GM12864 (cell line): ENCODE measurements at places on chromosomes 1 and 21.

DNA sequence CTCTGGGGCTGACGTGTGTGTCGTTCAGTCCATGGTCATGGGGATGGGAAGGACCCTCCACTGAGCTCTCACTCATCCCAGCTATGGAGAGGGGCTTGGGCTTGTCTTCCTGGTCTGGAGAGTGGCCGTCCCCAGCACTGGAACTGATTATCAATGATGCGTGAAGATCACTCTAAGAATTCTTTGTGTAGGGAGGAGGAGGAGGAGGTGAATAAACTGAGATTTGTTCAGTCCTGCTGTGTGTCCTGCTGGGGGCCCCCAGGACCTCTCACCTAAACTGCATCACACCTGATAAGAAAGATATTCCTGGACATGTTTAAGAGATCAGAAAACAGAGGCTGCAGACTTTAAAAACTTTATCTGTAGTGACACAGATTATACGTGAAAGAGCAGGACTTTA lies 21.2 kb downstream of the RHOU start:
- DNase-seq = no peak

- DNase-seq = no peak
Measured at GRCh38 chr21:17370916-17371315, 141.9 kb upstream of the CXADR start.

- no peak for DNase-seq
Measured at GRCh38 chr1:195481293-195481692, 1126.9 kb downstream of the KCNT2 start.

- DNase-seq = no peak
Measured at GRCh38 chr1:107788206-107789202, 176.5 kb downstream of the VAV3 start.

DNA sequence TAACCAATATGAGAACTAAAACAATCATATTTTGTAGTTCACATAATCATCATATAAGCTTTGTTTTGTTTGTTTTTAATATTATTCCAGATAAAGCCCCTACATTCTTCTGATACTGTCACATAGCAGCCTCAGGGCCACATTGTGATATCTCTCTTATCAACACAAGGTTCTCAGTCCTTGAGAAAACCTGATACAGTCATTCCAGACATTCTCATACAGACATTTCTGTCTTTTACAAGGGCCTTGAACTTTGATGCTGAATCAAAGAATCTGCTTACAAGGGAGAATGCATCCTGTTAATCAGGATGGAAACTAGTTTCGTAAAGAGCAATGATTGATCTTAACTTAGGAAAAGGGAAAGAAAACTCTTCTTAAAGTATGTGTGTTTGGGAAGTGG lies 12.7 kb upstream of the VCAM1 start:
- no peak for DNase-seq

- peak; percentile 80 for DNase-seq
Measured at GRCh38 chr1:9787702-9788101, 36.1 kb downstream of the CLSTN1 start.

- DNase-seq = peak; percentile 13
Measured at GRCh38 chr1:6864166-6864565, 78.9 kb downstream of the CAMTA1 start.

DNA sequence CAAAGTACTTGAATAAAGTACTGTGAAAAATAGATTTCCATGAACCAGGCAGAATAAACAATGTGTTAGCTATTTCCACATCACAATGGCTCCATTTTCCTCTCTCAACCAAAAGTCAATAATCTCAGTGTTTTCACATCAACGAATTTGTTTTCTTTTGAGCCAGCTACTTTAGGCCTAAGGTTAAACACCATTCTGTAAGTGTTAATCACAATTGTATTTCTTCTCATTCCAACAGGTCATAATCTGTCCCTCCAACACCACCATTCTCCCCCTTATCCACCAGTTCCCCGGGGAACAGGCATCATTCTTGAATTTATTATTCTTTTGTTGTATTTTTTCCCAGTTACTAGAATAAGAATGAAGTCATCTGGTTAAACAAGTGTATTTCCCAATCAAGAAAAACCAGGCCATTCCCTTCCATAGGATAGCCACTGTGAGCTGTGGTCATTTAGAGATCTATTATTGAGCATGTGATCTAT lies 66.2 kb upstream of the PALMD start:
- DNase-seq = no peak

DNA sequence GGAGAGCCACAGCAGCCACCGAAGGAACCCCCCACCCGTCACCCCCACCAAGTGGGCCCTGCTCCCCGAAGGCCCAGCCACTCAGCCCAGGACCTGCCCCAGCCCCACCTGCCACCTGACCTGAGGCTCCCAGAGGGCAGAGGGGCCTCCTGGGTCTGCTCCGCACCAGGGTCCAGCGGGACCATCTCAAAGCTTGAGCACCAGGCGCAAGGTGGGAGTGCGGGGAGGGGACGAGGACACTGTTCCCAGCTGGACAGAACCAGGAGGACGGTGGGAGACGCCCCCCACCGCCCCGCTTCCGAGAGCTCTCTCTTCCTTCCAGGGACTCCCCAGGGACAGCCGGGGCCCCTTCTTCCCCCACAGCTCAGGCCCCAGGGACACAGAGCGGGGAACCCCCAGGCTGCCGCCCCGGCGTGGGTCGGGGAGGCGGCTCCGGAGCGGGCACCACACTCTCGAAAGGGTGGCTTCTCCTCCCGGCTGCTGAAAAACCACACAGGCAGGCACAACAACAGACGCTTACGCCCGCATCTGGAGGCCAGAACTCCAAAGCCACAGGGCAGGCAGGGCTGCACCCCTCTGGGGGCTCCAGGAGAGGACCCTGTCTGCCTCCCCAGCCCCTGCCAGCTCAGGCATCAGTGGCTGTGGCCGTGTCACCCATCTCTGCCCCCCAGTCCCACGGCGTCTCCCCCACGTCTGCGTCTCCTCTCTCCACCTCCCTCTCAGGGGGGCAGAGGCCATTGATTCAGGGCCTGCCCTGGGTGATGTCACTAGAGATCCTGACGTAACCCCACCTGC lies 1.9 kb upstream of the TTLL10 start:
- DNase-seq = no peak

GRCh38 chr1:166811691-166812090 lies 27.6 kb upstream of the POGK start:
- DNase-seq = no peak

- DNase-seq = no peak
Measured at GRCh38 chr1:41328001-41328615, 33.1 kb upstream of the FOXO6 start.

- DNase-seq = no peak
Measured at GRCh38 chr1:59165353-59165752, 131.5 kb upstream of the FGGY start.
